ENCODE measurements at places on chromosomes 16 and 17.

DNA sequence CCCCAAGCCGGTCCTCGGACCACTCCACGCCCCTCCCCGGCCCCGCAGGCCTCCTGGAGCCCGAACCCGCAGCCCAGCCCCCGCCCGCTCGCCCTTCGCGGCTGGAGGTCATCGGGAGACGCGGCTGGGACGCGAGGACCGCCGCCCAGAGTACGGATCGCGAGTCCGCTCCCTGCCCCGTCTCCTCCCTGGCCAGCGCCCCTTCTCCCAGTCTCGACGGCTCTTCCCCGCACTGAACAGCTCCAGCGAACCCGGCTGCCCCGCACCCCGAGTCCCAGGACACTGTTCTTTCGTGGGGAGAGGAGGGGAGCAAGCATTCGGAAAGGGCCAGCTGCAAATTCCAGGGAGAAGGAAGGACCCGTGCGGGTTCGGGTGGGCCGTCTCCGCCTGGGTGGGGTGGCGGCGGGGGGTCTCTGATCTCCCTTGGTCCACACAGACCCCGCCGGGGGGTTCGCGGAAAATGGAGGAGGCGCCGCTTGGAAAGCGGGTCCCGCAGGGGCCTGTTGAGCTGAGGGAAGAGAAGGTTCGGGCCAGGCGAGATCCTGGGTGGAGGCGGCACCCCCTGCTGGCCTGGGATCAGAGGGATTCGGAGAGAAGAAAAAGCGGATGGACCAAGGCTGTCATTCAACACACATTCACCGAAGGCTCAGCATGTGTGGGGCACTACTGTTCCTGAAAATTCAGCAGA, 632 bp upstream of the RTN4RL1 start:
- DNase-seq: peak; percentile 86

DNA sequence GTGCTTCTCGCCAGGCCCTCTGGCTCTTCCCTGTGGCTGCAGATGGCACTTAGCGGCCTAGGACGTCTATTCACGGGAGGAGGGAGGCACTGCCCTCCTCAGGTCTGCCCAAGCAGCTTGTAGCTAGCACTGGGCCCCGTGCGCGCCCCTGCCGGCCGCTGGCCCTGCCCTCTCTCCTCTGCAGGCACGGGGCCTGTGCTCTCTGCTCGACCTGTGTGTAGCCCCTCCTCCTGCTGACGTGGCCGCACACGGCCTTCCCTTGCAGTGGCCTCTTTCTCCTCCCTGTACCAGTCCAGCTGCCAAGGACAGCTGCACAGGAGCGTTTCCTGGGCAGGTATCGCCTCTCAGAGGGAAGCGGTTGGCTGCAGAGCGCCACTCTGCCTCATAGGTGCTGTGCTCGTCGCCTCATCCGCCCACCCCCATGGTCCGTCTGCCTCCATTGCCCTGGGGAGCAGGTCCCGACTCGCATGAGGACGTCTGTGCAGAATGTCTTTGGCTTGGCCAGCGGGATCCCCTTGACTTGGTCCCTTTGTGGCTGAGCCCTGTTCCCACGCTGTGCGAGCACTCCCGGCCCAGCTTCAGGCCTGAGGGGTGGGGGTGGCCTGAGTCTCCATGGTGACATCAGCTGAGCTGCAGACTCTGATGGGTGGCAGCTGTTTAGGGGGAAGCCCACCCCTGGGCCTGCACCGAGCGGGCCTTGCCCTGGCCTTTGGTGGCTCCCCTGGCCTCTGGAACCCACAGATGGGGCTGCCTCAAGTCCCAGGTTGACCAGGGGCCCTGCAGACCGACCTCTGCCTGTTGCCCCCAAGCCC, 34.6 kb downstream of the TSC2 start:
- peak; percentile 77 for DNase-seq

- DNase-seq: no peak
Measured at GRCh38 chr17:54979657-54980056, 11.1 kb downstream of the STXBP4 start.

- peak; percentile 10 for DNase-seq
Measured at GRCh38 chr16:4057439-4057877, 58.8 kb downstream of the ADCY9 start.

DNA sequence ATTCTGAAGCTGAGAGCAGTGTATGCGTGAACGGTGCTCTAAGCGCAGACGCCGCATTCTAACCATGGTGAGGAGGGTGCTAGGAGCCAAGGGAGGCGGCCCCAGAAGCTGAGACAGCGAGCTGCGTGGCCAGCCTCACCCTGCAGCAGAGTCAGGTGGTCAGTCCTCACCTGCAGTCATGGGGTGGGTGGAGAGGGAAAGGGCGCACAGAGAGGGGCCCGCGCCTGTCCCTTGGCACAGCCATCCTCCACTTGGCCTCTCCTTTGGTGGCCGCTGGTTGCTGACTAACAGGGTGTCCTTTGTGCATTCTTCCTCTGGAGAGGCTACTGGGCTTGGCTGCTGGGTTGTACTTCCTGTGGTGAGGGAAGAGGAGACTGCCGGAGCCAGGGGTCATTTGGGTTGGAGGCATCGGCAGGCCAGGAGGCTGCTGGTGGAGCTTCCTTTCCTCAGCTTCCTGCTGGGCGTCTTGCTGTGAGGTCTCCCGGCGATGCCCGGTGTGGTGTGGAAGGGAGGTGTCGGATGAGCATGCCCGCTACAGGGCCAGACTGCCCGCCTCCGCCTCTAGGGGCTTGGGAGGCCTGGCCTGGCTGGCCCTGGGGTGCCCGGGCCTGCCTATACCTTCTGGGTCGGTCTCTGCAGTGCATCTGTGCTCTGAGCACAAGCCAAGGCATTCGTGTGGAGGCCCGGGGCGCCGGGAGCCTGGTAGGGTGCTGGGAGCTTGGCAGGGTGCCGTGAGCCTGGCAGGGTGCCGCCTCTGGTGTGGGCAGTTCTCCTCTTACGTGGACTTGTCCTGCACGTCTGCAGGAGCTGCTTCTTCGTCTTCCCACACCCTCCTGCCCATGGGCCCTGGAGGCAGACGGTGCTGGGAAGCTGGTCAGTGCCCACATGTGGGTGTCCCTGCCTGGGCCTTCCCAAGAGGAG, 17.4 kb downstream of the RNF213 start:
- DNase-seq: no peak

DNA sequence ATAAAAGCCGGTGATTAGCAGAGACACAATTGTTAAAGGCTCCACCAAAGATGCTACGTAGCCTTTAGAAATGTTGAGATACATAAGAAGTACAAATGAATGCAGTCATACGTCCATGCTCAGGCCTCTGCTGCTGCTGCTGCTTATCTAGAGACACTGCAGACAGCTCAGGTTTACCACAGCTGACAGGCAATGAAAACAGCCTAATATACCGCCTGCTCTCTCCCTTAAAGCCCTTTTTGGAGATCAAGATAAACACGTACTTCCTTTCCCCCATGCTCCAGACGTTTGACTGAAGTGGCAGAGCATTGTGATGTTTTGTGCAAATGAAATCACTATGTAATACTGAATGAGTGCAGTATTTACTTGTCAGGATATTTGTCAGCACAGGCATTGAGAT, 185.3 kb downstream of the AATF start:
- no peak for DNase-seq

DNA sequence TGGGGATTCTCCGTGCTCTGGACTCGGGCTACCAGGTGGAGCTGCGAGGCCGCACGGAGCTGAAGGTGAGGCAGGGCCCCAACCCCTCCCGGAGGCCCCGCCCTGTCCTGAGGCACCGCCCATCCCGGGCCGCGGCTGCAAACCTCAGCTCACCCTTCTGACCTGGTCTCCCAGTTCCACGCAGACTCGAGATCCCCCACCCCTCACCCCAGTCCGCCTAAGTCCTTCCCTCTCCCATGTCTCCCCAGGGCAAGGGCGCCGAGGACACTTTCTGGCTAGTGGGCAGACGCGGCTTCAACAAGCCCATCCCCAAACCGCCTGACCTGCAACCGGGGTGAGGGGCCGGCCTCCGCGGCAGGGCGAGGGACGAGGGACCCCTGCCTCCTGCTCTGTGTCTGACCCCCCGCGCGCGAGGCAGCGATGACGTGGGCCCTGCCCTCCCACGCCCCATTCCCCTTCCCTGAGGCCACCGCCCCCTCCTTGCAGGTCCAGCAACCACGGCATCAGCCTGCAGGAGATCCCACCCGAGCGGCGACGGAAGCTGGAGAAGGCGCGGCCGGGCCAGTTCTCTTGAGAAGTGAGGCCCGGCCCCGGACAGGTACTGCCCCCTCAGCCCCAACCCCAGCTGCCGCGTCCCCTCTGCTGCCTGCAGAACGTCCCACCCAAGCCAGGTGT, 13.7 kb downstream of the GUCY2D start:
- no peak for DNase-seq

DNA sequence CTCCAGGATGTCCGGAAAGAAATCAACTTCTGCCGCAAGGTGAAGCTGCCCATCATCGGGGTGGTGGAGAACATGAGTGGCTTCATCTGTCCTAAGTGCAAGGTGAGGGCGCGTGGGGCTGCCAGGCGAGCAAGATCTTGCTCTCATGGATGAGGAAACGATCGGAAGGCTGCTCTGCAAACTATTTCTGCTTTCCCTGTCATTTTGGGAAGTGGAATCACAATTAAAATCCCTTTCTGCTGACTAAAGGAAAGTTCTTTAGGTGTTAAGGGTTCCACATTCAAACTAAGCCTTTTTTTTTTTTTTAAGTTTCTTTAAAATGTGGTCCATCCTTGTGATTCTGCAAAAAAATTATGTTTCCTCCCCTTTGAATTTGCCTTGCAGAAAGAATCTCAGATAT, 17.7 kb downstream of the NUBP1 start:
- no peak for DNase-seq

- DNase-seq: no peak
Measured at GRCh38 chr17:39376434-39376833, 25.0 kb downstream of the FBXL20 start.

DNA sequence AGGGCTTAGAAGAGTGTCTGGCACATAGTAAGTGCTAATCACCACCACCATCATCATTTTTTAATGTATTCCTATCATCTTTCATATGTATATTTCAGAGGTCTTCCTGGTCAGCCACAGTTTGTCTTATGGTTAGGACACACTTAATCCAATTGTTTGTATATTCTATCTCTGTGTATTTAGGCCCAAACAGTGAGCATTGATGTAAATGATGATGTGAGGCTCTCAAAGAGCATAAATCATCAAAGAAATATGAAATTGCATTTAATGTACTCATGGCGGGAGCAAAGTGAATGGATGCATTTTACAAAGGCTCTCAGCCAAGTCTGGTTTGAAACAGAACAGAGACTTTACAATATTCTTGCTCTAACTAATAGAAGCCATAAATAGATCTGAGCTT, 24.1 kb upstream of the MPHOSPH6 start:
- DNase-seq: no peak

DNA sequence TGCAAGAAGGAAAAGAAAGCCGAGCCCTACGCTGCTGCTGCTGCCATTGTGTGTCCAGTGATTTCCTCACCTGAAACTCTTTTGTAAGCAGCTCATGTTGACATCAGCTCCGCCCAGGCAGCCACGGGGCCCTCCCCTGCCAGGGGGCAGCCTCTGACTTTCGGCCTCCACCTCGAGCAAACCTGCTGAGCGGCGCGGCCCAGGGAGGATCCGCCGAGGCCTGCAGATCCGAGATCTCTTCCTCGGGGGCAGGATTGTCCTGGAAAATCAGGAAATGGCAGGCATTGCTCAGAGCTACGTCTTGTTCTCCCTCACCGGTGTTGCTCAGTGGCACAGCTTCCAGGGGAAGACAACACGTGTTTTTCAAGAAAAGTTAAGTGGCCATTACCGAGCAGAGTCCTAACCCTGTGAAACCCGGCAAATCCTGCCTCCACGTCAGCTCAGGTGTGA, 35.6 kb upstream of the ZNF750 start:
- DNase-seq: no peak

DNA sequence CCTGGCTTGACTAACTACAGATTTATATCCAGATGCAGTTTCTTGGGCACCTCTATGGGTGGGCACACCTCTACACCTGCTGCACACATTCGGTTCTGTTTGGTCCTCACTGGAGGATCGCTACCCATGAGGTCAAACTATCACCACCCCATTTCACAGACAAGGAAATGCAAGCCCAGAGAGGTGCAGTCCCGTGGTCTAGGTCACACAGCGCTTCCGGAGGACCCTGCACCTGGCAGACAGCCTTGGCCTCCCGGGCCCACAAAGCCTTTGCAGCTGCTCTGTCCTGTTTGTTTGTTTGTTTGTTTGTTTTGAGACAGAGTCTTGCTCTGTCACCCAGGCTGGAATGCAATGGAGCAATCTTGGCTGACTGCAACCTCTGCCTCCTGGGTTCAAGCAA, 39.3 kb upstream of the JPH3 start:
- DNase-seq: no peak

DNA sequence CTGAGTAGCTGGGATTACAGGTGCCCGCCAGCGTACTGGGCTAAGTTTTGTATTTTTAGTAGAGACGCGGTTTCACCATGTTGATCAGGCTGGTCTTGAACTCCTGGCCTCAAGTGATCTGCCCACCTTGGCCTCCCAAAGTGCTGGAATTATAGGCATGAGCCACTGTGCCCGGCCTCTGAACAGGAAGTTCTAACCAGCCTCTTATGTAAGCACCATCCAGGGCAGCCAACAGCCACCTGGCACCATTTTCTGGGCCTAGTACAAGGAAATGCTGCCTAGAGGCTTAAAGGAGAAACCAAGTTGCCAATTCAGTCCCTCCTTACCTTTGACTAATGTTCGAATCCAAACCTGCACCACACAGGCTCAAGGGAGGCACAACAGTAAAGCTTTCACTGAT, 8.5 kb upstream of the SLC39A11 start:
- DNase-seq: no peak

DNA sequence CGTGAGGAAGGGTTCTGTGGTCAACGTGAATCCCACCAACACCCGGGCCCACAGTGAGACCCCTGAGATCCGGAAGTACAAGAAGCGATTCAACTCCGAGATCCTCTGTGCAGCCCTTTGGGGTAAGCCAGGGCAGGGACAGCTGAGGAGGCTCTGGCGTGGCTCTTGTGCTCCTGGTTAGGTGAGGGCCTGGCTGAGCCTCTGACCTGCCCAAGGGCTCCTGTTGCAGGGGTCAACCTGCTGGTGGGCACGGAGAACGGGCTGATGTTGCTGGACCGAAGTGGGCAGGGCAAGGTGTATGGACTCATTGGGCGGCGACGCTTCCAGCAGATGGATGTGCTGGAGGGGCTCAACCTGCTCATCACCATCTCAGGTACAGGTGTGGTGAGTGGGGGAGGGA, 4.2 kb upstream of the C17orf107 start:
- DNase-seq: no peak

DNA sequence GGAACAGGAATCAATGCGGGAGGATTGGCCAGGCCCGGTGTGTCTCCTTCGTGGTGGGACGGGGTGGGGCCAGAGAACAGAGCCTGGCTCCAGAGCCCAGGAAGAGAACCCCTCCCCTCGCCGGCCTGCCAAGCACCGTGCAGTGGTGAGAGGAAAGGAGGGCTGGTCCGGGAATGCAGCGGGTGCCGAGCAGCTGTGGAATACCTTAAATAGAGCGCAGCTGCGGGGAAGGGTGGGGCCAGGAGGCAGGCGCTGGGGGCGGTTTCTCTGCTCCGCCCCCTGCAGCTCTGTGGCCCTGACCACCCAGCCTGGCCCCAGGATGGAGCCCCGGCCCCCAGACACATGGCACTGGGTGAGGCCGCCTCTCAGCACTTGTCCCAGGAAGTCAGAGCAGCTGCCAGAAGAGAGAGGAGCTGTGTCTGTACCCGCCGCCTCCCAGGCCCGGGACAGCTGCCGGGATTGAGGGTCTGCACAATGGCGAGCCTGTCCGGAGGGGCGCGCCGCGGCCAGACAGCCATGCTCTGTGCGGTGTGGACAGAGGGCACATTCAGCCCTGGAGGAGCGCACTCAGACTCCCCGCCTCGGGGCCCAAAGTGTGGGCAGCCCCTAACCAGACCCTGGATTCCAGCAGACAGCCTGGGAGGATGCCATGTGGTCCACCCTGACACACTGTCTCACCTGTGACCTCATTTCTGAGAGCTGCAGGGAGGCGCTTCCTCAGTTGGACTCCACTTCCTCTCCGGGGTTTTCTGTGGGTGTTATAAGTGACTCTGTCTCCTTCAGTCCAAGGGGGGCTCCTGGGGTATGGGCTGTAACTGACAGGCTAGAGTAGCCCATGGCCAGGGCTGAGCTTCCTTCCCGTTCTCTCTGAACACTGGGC, 268.8 kb downstream of the SEC14L1 start:
- peak; percentile 72 for DNase-seq
